Colonic mucosa (tissue), 4 donors: ENCODE measurements at places on chromosomes 12 and 14.

GRCh38 chr14:49134940-49135339, 451.2 kb downstream of the RPS29 start:
- DNase-seq, result no peak

GRCh38 chr12:712172-712863, 40.1 kb upstream of the WNK1 start:
- DNase-seq, result no peak

GRCh38 chr14:85534458-85535293, 4.7 kb downstream of the FLRT2 start:
- DNase-seq, result no peak

DNA sequence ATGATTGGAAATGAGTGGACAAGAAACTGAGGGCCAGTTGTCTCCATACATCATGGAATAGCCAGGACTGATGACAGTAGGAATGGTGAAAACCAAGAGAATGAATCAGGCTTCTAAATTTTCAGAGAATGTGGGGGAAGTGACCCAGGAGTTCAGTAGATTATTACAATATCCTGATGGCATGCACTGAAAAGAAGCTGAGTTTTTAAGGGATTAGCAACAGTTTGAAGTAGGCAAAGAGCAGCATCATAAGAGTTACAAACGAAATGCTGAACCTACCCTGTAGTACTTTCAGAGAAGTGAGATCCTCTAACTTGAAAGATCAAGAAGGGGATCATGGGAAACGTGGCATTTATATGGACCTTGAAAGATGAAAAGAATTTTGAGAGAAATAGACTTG, 13.2 kb downstream of the SLC2A14 start:
- no peak for DNase-seq

DNA sequence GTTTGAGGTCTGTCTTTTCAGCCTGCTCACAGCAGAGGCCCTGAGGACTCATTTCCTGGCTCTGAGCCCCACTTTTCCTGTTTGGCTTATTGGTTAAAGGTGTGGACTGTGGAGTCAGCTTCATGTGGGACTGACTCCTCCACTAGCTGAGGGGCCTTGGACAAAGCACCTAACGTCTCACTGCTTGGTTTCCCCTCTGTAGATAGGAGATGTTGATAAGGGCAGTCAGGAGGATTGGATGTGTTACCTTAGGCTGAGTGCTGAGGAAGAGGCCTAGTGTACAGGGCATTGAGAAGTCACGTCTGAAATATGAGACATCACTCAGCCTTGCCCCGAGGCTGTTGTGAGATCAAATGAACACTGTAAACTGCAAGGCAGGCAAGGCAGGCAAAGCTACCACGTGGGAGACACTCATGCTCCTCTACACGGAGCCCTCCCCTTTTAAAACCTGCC, 27.1 kb upstream of the TCL1A start:
- no peak for DNase-seq

DNA sequence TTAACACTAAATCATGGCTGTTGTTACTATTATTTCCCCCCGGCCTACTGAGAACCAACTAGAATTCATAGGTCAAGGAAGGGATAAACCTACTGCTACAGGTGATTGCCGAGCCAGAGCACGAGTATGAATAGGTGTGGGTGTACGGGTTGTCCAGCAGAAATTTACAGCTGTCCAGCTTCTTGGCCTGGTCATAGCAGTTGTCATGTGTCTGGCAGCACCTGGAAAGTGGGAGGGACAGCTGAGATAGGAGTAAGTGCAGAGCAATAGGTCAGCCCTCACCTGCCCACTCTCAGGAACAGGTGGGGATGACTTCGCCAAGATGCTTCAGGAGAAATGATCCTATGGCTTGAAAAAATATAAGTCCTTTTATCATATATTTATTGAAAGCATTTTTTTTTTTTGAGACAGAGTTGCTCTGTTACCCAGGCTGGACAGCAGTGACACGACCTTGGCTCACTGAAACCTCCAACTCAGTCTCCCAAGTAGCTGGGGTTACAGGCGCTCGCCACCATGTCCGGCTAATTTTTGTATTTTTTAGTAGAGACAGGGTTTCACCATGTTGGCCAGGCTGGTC, 2.6 kb downstream of the PLA2G1B start:
- no peak for DNase-seq

DNA sequence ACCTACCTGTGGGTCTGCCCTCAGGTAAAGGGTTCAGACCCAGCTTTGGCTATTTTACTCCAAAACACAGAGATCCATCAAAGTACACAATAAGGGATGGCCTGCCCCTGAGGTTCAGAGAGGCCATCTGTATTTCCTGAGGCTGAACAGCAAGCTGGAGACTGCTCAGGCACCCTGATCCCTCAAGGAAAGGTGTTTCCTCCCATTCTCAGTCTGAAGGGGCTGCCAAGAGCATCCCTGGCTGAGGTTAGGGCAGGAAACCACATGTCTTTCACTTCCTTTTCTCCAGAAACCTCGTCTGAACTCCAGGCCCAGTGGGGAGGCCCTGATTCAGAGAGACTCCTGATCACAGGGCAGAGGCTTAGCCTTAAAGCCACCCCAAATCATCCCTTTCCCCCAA, 1.5 kb downstream of the RILPL1 start:
- no peak for DNase-seq

DNA sequence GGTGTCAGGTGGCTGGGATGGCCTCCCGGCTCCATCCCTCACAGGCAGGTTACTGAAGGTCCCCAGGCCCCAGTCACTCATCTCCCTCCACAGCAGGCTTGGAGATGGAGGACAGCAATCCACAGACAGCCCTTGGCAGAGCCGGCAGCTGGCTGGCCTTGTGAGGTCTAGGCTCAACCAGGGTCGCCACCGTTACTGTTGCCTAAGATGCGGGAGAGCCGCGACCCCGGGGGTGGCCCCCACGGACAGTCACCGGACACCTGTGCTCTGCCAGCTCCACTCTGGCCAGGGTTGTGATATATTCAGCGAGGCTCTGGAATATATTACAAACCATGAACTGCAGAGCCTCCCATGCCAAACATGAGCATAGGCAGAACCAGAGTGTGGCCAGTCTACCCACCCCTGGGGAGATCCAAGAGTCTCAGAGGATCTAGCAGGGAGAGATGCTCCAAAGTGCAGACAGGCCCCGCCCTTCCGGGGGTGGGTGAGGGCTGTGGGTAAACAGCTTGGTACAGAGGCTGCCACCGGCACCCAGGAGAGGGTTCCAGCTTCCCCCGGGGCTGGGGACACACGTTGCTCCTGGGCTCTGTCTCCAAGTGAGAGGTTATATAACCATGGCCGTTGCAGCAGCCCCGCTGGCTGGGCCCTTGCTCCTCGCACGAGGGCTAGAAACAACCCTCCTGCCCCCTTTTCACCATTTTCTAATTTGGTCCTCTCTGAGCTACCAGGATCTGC, 55.9 kb upstream of the DIO3 start:
- no peak for DNase-seq

DNA sequence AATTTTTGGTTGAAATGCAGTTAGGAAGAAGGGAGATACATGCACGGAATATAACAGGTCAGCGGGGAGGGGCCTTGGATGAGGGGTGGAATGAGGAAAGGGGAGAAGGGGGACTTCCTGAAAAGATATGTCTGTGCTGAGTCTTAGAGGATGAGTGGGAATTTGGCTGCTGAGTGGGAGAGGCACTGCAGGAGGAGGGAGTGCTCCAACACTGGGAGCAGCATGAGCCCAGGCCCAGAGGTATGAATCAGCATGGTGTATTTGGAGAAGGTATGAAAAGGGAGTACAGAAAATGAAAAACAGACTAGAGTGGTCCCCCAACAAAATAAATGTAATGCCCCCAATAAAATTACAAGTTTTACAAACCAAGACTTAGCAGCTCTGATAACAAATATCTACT, 394.4 kb downstream of the IPO8 start:
- no peak for DNase-seq

DNA sequence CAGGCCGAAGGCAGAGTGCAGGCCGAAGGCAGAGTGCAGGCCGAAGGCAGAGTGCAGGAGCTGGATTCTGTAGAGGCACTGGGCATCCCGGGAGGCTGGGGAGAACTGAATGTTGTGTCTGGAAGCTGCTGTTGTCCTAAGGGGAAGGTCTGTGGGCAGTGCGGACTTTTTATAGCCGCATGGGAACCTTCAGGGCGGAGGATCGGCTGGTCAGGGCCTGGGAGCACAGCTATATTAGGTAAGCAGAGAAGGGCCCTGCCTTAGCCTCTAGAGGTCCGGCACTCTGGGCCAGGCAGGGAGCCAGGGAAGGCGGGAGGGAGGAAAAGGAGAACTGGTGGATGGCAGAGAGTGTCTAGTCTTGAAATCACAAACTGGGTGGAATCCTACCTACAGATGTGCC, 14.2 kb downstream of the CABP1 start:
- no peak for DNase-seq

DNA sequence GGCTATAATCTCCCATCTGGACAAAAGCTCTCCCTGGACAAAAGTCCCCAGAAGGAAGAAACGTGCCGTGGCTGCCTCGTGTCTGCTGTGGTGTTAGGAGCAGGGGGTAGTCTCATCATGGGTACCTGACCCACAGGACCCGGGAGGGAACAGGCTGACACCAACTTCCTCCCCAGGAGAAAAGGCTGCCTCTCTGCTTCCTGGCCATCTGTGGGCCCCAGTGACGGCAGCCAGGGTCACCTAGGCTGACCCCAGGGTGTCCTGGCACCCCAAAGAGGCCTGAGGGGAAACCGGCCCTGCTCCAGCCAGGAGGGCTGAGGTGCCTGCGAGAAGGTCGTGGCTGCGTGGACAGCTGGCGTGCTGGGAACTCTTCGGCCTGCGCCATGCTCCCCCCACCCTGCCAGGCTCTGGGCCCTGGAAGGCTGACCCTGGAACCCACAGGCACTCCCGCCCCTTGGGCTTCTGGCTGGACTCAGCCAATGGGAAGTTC, 133.9 kb downstream of the RFLNA start:
- no peak for DNase-seq

- DNase-seq, result no peak
These were observed 148.3 kb upstream of the GRIN2B start for GRCh38 chr12:14129611-14130195.

GRCh38 chr12:68420225-68421010, 88.3 kb upstream of the MDM1 start:
- peak; percentile 49 for DNase-seq

DNA sequence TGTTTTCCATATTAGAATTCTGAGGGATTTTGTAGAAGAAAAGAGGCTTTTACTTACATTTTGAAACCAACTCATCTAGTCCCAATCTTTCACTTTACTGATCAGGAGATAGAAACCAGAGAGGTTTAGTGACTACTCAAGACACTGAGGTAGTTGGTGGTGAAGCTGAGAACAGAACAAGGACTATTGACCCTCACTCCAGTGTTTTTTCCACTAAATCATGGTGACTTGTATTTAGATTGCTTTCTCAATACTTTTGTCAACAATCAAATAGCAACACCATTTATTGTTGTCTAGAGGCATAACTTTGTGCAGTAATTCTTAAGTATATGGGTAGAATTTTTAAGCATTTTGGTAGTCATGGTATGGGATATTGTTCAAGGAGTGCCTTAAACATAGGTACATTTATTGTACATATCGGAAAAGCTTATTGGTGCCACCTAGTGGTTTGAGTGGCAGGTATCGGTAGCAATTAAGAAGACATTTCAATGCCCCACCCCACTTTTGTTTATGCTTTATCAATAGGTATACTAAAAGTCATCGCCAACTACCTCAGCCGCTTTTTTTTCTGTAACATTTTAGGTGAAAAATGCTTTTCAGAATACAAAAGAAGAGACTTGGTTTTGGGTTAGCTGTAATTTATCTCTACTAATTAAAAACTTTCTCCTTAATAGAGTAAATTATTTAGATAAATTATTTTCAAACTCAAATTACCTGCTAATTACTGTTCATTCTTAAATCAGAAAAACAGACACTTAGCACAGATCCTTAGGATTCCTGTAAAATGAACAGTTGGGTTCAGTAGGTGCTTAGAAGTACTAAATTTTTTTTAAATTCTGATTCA, 47.3 kb upstream of the PAWR start:
- DNase-seq, result peak; percentile 60

DNA sequence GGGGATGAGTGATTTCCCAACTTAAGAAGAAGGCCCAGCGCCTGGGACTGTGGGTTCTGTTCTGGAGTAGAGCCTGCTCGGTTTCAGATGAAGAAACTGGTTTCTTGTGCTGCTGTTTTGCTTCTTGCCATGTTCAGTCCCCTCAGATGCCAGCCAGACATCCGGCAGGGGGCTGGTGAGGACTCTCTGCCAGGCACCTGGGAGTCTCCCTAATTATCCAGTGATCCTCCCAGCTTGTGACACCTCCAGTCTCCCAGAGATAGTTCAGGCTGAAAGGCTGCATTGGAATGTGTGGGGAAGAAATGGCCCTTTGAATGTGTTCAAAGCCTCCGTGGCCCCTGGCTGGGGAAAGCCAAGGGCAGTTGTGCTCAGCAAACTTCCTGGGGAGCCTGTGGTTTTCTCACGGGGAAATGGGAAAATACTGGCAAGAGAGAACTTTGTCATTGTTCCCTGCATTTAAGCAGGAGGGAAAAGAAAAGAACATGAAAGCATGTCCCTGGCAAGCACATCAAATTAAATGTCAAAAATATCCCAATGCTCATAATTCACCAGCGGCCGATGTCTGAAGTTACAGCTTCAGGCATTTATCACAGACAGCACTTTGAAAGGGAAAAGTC, 8.5 kb upstream of the SERPINA12 start:
- no peak for DNase-seq
